Esophagus muscularis mucosa (tissue), 4 donors: ENCODE measurements at places on chromosomes 13 and 19. TPM values are rescaled to one million over a fixed set of nuclear protein-coding genes. Genes with fewer than 3 reads are reported as not detected.

The ACER1 gene
- not detected for total RNA-seq

The C1QTNF9B gene
- not detected for total RNA-seq

The DOCK6 gene
- total RNA-seq: 38.2 TPM

The ZNF486 gene
- 4.2 TPM for total RNA-seq

The GNG7 gene
- total RNA-seq: 6.3 TPM

DNA sequence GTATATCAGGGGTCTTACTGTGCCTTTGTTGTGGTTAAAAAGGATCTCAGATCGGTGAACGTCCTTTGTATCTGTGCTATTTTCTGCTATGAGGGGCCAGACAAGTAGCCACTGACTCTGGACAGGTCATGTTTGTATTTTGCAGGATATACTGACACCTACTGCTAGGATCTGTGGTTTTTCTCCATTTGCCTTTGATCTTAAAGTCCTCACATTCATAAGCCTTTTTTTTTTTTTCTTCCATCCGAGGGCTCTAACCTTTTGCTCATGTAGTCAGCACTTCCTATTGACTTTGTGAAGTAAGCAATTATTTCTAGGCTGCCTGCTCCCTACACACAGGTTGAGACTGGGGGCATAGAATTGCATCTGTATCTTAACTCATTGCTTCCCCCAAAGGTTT lies 106.2 kb downstream of the SLITRK5 start:
- H3K27me3 ChIP-seq: no peaks in the 10 kb centered on the region
- DNase-seq: no peak
- no peak overlapping the region for H3K27ac ChIP-seq

GRCh38 chr13:32726374-32727037 lies 140.3 kb downstream of the PDS5B start:
- H3K4me3 ChIP-seq: no peak overlapping the region
- no peaks in the 10 kb centered on the region for H3K36me3 ChIP-seq
- H3K27me3 ChIP-seq: no peaks in the 10 kb centered on the region
- no peak overlapping the region for H3K27ac ChIP-seq
- peaks cover 7% of the 10 kb centered on the region for H3K4me1 ChIP-seq
- DNase-seq: no peak

GRCh38 chr19:15213715-15214381 lies 13.1 kb upstream of the NOTCH3 start:
- no peaks in the 10 kb centered on the region for H3K27me3 ChIP-seq
- H3K4me1 ChIP-seq: no peaks in the 10 kb centered on the region
- no peak for DNase-seq
- no peak overlapping the region for H3K4me3 ChIP-seq

GRCh38 chr19:14901675-14902260 lies 15.8 kb upstream of the OR7A17 start:
- H3K4me3 ChIP-seq: no peak overlapping the region
- no peak for DNase-seq

DNA sequence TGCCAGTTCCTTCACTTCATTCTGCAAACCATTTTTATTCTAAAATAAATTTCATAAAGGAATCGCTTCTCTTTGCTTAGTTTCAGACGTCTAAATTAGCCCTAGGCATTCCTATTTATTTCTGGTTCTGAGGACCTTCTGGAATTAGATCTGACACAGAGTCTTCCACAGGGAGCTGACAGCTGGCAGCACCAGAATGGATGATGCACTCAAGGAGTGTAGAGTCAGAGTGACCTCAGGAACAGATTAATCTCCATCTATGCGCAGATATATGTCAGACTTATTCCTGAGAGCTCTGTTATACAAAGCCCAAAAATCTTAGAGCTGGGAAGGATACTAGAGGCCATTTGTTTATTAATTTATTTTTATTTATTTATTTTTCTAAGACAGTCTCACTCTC lies 450.8 kb downstream of the HS6ST3 start:
- no peaks in the 10 kb centered on the region for H3K36me3 ChIP-seq
- DNase-seq: no peak
- H3K4me3 ChIP-seq: no peak overlapping the region
- H3K27ac ChIP-seq: no peak overlapping the region
- no peaks in the 10 kb centered on the region for H3K4me1 ChIP-seq

- H3K36me3 ChIP-seq: no peaks in the 10 kb centered on the region
- H3K4me3 ChIP-seq: no peak overlapping the region
- H3K27ac ChIP-seq: no peak overlapping the region
- H3K4me1 ChIP-seq: no peaks in the 10 kb centered on the region
- no peak for DNase-seq
- H3K27me3 ChIP-seq: no peaks in the 10 kb centered on the region
Observed at GRCh38 chr13:30481241-30481760, 15.6 kb upstream of the HMGB1 start.

- no peak for DNase-seq
- H3K4me3 ChIP-seq: no peak overlapping the region
- peaks cover 10% of the 10 kb centered on the region for H3K4me1 ChIP-seq
- no peaks in the 10 kb centered on the region for H3K36me3 ChIP-seq
- peaks cover 5% of the 10 kb centered on the region for H3K27me3 ChIP-seq
Observed at GRCh38 chr19:55442372-55442961, 633 bp downstream of the SHISA7 start.
